ENCODE measurements at places on chromosomes 7 and 10.

DNA sequence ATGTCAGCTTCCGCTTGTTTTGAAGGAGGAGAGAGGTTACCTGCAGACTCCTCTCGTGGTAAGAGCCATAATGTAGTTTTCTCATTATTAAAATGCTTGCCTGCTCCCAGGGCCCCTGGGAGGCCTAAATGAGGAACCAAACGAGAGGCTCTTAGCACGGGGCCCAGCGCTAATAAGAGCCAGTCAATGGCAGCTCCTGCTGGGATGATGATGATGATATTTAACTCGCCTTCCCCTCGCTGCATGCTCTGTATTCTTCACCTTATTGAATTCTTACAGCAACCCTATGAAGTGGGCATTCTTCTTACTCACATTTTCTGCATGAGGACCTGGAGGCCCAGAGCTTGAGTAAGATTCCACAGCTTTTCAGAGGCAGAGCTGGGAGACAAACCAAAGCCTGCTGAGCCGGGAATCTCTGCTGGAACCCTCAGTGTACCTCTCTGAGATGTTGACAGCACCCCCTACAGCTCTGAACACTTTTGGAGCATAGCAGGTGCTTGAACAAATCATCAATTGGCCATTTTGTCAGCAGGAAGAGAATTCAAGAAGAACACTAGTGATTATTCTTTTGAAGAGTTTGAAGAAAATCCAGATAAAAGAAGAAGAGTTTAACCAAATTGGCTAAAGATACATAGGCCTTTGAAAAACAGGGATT, 93.1 kb upstream of the HABP2 start:
- DNase-seq = no peak

GRCh38 chr7:131509781-131510180, 46.6 kb downstream of the PODXL start:
- DNase-seq = no peak

DNA sequence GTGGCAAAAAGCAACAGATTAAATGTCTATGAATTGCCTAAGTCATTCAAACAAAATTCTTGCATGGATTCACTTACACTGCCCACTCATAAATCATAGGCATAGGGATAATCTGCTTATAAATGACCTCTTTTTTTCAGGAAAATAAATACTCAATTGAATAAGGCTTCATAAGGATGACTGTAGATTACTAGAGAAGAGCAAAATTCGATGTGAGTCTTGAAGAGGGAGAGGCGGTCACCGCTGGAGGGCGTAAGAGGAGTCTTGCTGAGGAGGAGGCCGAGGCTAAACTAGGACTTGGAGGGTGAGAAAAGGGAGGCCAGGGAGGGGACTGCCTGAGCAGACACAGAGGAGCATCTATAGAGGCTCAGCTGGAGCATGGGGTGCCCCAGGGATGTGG, 135.4 kb upstream of the RSU1 start:
- DNase-seq = no peak

DNA sequence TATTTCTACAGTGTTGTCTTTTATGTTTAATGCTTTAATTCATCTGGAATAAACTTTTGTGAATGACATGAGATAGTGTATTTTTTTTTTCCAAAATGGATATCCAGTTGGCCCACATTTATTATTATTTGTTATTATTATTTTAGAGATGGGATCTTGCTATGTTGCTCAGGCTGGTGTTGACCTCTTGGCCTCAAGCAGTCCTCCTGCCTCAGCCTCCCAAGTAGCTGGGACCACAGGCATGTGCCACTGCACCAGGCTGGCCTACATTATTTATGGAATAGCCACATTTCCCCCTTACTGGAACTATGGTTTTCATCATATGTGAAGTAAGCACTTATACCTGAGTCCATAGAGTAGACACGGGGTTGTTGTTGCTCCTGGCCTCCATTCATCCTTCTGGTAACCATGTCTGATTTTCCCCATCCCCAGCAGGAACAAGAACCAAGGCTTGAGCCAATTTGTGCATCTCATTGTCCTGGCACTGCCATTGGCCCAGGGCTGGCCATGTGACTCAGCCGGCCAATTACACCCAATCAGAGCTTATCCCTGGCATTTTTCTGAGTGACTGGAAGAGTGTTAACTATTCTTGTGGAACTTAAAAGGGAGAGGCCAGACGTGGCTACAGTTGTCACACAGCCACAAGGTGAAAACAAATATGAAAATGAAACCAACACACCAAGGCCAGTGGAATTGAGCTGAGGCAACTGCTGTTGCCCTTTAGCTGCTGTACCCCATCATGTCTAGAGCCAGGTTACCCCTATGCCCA, 23.1 kb downstream of the PRF1 start:
- no peak for DNase-seq

- no peak for DNase-seq
Measured at GRCh38 chr10:109914966-109915365, 8.3 kb downstream of the XPNPEP1 start.

DNA sequence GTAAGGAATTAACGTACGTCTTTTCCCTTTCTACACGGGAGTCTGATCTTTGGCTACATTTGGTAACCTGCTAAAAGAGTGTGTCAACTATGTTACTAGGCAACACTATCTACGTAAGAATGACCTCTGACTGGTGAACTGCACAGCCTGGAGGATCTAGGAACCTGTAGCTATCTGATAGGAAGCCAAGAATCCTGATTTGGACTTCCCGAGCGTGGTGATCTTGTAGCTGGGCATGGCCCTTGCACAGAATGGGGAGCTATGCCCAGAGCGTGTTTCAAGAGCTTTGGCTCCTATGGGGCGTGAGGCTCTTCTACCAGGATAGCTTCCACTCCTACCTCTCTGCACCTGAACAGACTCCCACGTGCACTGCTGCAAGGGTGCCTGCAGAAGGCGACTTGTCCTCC, 157.5 kb downstream of the TAX1BP1 start:
- DNase-seq = no peak

DNA sequence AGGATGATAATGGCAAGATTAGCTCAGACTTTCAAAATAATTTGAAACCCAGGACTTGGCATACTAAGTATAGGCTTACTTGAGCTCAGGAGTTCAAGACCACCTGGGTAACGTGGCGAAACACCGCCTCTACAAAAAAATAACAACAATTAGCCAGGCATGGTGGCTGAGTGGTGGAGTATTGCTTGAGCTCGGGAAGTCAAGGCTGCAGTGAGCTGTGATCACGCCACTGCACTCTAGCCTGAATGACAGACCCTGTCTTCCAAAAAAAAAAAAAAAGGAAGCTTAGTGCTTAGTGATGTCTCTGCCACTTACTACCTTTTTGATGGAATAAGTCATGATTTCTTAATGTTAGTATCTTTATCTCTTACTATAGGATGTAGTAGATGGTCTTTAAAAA, 25.5 kb downstream of the RABGEF1 start:
- DNase-seq = no peak

DNA sequence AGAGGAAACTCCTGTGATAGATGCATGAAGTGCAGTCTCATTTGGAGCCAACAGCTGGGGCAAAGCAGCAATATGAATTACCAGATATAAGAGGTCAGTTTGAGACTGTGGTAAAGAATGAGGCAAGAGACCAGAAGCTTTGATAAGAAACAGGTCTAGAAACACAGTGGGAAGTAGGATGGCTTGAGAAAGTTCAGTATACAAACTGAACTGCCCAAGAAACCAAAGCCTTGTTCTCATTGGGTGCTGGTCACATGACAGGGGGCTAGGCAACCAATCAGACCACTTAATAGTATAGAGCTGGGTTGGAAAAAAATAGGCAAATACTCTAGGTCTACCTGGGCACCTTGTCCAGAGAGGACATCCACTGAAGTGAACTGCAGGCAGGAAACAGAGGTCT, 46.2 kb upstream of the PLCE1 start:
- DNase-seq = no peak

- no peak for DNase-seq
Measured at GRCh38 chr10:104774234-104774633, 133.1 kb downstream of the SORCS3 start.

- DNase-seq = no peak
Measured at GRCh38 chr7:23685731-23686130, 5.7 kb downstream of the FAM221A start.

DNA sequence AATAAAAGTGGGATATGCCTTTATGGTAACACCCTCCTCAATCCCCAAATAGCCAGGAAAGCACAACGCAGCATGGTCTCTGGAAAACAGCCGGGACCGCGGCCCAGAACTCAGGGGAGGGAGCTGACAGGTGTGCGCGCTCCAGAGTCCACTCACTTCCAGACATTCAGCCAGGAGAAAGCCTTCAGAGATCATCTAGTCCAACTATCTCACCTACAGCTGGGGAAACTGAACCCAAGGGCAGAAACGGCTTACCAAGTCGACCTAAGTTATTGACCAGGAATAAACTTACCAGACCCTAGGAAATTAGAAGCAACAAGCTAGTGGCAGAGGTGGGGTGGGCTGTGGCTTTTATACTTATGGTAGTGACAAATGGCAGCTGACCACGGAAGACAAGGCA, 16.4 kb downstream of the GSDME start:
- DNase-seq = no peak

DNA sequence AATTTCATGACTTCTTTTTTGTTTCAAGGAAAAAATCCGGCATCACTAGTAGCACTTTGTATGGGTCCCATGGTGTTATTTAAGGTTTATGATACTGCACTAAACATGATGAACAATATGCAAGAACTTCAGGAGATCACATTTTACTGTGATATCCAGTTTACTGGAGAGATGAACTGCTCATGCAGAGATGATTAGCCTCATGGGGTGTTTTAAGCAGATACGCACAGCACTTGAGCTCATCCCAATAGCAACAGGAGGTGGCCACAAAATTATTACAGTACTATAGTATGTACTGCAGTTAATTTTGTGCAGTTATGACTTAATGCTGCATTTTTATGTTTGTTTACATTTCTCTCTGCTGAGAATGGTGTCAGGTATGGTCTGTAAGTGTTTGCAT, 303.7 kb upstream of the PCDH15 start:
- DNase-seq = no peak

DNA sequence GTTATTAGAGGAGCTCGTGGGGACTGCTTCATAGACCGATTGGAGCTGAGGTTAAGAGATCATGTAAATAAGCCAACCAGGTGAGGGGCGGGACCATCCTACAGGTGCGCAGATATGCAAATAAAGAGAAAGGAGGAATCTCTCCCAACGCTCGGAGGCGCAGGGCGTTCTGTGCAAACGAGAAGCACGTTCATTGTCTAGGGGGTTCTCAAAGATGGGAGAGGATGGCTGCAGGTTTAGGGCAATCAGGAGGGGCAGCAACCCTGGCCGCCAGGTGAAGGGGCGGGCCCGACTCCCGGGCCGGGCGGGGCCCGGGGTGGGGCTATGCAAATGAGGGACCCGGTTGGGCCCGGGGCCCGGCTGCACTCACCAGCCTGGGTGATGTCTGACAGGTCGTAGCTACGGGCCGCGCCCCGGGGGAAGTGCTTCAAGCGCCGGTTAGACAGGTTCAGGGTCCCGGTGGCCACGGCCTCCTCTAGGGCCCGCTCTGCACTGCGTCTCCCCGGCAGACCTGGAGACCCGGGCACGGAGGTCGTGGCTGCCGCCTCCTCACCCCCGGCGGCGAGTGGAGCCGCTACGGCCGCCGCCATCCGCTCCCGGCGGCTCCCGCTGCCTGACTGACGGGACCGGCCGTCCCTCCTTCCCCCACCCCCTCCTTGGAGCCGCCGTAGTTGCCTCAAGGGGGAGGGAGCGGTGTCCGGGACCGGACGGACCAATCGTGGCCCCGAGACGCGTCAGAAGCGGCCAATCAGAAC, at the start of gene LRCH4:
LRCH4 (minus strand) TSS at position 619 of the 755 bp plus-strand sequence; CDS start at position 590, 29 bp downstream.
- DNase-seq = peak; percentile 97

DNA sequence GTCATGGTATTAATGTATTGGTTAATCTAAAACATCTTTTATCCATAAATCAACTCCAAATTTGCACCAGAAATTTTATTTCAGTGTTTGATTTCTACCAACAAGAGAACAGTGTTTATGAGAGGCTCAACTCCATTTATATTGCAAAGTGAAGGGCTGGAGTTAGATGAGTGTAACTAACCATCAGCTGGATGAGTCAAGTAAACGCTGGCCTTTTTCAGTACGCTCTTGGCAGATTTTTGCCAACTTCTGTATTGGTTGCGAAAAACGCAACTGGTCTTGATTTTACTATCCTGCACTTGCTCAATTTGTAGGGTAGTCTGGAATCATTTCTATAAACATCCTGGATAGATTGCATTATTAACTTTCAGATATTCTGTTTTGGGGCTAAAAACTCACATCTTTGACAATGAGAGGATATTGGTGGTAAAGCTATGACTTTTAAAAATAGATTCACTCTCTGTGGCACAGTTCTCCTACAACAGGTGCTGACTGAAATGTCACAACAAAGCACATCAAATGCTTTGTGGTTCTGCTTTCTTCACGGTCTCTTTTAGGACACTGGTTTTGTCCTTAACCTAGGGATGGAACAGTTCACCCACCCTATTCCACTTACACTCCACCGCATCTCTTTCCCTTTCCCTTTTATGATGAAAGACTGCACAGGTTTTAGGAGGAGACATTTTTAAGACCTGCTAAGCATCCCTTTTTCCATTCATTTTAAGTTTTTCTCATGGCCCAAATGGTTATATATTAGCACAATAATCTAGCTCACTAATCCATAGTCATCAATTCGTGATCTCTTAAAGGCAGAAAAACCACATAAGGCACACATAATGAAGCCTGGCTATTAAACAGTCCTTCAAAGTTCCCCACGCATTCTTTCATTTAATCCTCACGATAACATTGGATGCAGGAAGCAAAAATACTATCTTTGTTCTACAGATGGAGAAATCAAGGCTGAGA, 12.8 kb downstream of the CACNA2D1 start:
- no peak for DNase-seq

- DNase-seq = no peak
Measured at GRCh38 chr7:132066761-132067171, 509.5 kb downstream of the PLXNA4 start.

- no peak for DNase-seq
Measured at GRCh38 chr7:45812946-45813345, 59.9 kb downstream of the CCDC201 start.

- DNase-seq = no peak
Measured at GRCh38 chr7:71286336-71286735, 154.4 kb downstream of the GALNT17 start.

DNA sequence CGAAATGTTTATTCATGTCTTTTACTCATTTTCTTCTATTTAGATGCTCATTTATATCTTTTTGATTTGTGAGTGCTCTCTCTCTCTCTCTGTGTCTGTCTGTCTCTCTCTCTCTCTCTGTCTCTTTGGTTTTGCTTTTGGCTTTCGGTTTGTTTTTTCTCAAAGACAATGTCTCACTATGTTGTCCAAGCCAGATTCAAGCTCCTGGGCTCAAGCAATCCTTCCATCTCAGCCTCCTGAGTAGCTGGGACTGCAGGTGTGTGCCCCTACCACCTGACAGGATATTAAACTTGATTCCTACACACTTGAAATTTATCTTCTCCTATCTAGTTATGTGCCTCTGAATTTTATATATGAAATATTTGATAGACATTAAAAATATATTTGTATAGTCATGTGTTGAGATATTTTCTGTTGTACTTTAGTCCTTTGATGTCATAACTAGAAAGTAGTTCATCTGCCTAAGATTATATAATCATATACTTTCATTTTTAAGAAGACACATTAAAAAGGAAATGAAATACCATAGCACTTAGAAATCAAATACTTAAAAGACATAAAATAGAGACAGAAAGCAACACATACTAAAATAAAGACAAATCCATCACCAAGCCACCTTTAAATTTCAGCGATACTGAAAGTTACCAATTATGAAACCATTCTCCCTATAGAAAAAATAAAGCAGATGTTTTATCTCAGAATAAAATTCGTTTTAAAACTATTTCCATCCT, 68.1 kb upstream of the SFMBT2 start:
- no peak for DNase-seq
